ENCODE measurements at places on chromosomes 7 and 10.
A peak's percentile ranks its signal among the peaks of the same experiment; 100 is the strongest.

GRCh38 chr7:106829496-106829895 is 35.6 kb upstream of the PIK3CG start:
- no peak for DNase-seq

- no peak for DNase-seq
Observed at GRCh38 chr7:33217595-33217994, 88.2 kb downstream of the BBS9 start.

- no peak for DNase-seq
Observed at GRCh38 chr10:126331101-126331500, 57.2 kb downstream of the ADAM12 start.

- no peak for DNase-seq
Observed at GRCh38 chr7:81623251-81623855, 146.5 kb downstream of the HGF start.

GRCh38 chr7:152587366-152587765 is 88.6 kb downstream of the XRCC2 start:
- no peak for DNase-seq

DNA sequence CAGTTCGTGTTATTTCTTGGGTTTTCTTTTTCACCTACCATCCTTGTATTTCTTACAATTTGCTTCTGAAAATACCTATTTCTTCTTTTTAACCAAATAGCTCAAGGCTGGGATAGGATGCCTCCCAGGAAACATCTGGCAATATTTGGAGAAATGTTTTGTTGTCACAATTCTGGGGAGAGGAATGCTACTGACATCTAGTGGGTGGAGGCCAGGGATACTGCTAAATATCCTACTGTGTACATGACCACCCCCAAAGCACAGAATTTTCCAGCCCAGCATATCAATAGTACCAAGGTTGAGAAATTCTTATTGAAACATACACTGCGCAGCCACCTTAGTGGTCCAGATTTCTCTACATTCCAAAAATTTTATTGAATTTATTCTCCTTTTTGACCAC is 55.5 kb downstream of the CNTNAP2 start:
- DNase-seq = no peak

DNA sequence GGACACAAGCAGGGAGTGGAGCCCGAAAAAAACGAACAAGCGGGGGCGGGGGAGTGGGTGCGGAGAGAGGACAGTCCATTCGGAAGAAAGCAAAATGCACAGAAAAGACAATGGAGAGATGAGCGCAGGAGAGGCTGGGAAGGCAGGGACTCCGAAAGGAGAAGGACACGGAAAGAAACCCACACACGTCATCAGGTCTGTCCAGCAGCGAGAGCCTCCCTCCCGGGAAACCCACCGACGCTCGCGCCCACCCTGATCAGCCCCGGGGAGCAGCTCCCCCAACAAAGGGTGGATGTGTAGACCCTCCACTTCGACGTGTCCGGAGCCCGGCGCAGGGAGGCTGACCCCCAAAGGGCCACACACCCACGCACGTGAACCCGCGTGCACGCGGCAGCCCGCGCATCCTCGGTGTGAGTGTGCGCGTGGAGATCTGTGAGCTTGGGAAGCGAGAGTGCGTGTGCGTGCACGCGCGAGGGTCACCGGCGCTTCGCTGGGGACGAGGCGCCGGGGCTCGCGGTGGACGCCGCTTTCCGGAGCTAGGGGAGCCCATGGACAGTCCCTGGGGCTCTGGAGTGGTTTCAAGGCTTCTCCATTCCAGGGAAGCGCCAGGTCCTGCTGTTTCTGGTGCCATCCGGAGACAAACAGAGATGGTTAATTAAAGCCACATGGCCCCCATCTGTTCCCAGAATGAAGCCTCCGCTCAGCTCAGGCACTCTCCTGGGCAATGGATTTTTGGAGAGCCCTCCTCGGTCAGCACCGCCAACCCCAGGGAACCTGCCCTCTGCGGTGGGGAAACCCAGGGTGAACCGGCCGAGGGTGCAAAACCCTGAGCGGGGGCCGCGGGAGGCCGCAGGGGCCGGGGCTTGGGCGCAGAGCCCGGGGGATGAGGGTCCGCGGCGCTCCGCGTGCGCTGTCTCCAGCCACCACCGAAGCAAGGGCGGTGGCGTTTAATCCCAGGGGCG is 916 bp downstream of the LAMB1 start:
- peak; percentile 68 for DNase-seq

- peak; percentile 69 for DNase-seq
Observed at GRCh38 chr10:11684717-11685645, 57.2 kb upstream of the ECHDC3 start.

DNA sequence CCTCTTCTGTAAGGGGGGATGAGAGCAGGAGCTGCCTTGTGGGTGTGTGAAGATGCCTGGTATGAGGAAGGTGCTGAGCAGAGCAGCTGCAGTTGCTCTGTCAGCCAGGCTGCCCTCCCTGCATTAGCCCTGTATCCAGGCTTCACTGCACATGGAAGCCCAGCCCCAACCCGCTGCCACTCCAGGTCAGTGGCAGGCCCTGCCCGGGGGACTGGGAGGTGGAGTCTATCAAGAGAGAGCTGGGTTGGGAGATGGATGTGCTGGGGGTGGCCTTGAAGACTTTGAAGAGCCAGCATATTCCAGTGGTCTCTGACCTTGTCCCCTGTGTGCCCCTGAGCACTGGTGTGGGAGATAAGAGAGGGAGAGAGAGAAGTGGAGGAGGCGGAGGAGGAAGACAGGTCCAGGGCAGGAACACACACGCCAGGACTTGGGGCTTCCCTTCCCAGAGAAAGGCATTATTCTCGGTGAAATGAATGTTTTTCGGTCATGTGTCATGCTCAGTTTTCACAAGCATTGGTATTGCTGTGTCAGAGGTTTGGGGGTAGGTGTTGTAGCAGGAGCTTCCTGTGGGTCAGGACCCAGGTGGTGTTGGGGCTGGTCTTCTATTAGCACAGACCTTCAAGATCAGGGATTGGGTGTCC is 2.6 kb downstream of the PPIF start:
- no peak for DNase-seq

- no peak for DNase-seq
Observed at GRCh38 chr10:45454262-45454661, 80.2 kb downstream of the ALOX5 start.

DNA sequence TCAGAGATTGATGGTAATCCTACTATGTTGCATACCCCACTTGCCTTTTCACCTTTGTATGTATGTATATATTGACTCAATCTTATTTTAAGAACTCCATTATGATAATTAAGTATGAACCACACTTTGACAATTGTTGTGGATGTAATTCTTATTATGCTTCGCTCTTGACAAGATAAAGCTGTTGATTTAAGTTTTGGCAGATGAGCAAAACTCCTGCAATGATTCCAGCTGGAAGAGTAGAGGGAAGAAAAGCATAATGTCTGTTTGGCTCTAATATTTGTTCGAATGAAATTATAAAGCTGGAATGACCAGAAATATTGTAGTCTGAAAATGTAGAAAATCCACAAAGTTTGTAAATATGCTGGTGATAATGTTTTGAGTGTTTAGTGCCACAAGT is 83.8 kb upstream of the AKR1E2 start:
- DNase-seq = no peak

- peak; percentile 36 for DNase-seq
Observed at GRCh38 chr7:95397381-95397780, 1.2 kb upstream of the PON3 start.

DNA sequence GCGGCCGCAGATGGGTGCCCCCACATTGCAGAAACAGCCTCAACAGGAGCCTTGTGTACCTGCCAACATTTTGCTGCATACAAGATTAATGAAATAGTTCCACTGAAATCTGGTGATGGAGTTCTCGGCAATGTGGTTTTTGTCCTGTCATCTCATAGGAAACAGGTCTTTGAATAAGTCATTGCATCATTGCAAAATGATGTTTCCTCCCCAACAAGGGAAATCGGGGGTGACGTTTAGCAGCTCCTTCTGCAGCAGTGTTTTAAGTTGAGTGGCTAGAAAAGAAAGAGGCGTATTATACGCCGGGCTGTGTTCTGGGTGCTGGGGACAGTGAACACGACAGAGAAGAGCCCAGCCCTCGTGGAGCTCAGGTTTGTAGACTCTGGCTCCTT is 177.0 kb downstream of the PRKAG2 start:
- DNase-seq = no peak

- DNase-seq = no peak
Observed at GRCh38 chr7:20411372-20411771, 80.7 kb downstream of the ITGB8 start.

- no peak for DNase-seq
Observed at GRCh38 chr7:159032753-159033472, 111.8 kb downstream of the VIPR2 start.

GRCh38 chr10:69449841-69450240 is 1.4 kb upstream of the TSPAN15 start:
- peak; percentile 81 for DNase-seq

DNA sequence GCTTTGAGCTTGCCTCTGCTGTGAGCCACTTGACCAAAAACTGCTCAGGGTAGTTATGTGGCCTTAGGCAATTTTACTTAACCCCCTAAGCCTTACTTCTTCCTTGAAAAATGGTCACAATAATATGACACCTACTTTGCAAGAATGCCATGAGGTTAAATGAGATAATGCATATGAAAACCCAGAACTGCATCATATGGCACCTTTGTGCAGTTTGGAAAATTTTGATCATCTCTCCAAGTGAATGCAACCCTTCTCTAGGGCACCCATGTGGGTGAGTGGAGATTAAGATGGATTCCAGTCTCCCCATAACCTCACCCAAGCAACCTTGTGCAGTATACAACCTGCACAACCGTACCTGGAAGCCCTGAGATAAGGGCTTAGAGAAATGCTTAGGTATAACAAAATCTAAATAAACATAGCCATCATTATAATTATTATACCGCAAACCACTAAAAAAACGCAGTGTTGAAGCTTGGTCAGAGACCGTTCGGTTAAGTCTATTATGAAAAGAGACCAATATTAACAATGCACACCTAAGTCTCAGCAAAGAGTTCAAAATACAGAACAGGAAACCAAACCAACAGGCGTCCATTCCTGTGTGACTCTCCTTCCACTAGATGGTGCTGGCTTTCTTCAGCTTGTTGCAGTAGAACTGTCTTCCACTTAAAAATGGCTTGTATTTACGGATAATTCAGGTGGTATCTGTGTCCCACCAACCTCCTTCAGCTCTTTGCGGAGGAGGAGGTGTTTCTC is 21.0 kb upstream of the ASB15 start:
- DNase-seq = no peak

DNA sequence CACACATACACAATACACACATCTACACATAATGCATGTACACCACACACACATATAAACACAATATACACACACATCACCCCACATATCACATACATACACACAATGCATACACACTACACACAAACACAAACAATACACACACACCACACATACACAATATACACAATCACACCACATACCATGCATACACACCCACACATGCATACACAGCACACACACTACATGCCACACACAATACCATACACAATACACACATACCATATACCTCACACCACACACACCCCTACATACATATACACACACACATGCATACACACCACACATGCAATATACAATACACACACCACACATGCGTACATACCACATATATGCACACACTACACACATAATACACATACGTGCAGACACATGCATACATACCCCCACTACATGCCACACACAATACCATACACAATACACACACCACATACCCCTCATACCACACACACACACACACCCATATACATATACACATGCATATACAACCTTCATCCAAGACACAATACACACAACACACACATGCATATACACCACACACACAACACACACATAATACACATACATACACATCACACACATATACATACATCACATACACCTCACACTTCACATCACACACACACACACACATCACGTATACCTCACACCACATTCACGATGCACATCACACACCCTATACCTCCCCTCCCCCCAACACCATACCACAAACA is 34.0 kb downstream of the PSMC2 start:
- DNase-seq = no peak

DNA sequence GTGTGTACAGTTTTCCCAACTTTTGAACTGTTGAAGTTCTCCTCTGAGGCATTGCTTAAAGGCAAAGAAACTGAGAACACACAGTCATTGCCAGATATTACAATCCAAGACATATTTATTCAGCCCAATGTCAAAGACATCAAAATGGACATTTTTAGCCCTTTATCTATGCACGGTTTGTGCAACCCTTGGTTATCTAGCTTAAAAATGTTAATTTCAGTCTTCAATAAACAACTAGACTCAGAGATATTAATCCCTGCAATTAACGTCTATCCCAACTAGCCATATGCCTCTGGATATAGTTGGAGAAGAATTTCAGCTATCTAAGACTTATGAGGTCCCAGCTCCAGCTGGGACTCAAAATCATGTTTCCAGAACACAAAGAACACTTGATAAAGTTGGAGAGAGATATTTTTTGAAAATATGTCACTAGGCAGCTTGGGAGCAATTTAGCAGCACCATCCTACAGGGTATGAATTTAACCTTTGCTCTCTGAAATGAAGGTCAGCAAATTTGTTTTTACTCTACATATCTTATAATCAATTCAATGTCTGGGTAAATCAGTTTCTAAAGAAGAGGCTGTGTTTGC is 357.0 kb downstream of the RNLS start:
- DNase-seq = no peak

DNA sequence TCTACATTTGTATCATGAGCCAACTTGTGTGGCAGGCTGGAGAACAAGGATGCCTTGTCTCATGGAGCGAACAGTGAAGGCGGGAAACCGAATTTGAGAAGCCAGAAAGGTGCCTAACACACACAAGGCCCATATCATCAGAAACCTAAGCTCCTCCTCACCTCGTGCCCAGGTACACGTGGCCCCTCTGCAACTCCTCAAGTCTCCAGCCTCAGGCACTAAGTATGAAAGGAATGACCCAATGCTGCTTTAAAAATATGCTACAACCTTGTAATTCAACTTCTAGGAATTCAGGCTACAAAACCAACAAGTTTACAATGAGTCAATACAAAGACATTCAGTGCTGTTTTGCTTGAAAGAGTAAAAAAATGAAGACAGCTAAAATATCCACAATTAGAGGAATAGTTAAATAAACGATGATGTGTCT is 95.7 kb downstream of the CDK6 start:
- no peak for DNase-seq

DNA sequence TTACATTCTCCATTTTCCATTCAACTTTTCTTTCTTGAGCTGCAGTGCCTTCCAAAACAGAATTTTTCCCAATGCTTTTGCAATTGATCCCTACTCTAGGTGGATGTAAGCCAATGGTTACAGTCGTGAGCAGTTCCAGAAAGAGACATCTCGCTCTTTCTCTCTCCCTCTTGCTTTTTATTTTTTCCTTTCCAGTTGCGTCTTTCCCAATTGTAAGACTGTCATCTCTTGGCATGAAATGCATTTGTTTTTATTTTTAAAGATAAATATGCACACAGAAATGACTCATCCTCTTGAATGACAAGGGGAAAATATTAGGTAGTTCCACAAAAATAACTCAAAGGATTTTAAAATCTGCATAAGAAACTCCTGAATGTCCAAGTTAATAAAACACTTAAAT is 25.1 kb downstream of the GLI3 start:
- no peak for DNase-seq

DNA sequence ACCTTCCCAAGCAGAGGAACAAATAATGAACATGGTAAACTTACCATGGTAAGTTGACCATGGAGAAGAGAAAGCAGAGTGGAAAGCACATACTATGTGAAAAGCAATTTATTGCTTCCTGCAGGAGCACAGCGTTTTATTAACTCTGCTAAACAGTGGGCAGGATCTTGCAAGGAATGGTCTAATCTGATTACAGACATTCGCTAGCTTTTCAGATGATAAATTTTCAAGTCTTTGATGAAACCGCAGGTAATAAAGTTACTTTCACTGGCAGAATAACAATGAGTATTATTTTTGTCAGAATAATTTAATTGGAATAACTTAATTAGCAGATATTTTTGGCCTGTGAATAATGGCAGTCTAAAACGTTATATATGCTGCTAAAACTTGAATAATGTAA is 89.6 kb upstream of the HGF start:
- no peak for DNase-seq

All from large intestine (tissue), 12 donors.